Right ventricle myocardium inferior (tissue), 1 donor: ENCODE measurements at places on chromosomes 2 and 18. TPM values are rescaled to one million over a fixed set of nuclear protein-coding genes. Genes with fewer than 3 reads are reported as not detected.

The CCT4 gene
- total RNA-seq: 105 TPM

The RRM2 gene
- total RNA-seq: 4.2 TPM

The ZSWIM2 gene
- not detected for total RNA-seq

The PPP4R1 gene
- 62.5 TPM for total RNA-seq

The SYT4 gene
- 1.2 TPM for total RNA-seq

The CDH7 gene
- not detected for total RNA-seq

The DCDC2C gene
- total RNA-seq: not detected

The TMX3 gene
- 24.7 TPM for total RNA-seq

The UGT1A10 gene
- total RNA-seq: not detected

The TCF23 gene
- total RNA-seq: 0.16 TPM

DNA sequence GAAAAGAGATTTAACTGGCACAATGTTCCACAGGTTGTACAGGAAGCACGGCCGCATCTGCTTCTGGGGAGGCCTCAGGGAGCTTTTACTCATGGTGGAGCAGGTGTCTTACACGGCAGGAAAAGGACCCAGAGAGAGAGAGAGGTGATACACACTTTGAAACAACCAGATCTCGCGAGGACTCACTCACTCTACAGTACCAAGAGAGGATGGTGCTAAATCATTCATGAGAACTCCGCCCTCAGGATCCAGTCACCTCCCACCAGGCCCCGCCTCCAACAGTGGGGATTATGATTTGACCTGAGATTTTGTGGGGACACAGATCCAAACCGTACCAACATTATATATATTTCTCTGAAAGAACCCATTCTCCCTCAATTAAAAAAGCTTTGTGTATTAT, 79.7 kb upstream of the DOCK10 start:
- DNase-seq: no peak

GRCh38 chr18:76488190-76488589, 6.9 kb downstream of the ZNF516 start:
- no peak for DNase-seq

- DNase-seq: no peak
These were observed 30.2 kb downstream of the GAREM1 start for GRCh38 chr18:32440518-32440917.

DNA sequence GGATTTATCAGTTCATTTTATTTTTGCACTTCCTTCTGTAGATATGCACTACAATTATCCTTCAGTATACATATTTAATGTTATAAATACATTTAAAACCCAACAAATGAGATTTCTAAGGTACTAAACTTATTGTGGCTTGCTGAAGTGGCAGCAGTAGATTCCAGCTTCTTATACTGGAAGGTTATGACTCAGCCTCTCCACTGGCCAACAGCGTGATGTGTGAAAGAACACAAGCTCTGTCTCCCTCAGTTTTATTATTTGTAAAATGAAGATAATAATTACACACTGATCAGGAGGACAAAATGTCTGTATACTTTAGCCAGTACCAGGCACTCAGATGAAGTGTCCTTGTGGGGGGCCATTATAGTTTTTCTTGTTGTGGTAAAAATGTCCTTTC, 1147.1 kb downstream of the CNTNAP5 start:
- DNase-seq: no peak

- no peak for DNase-seq
These were observed 122.2 kb upstream of the ZEB2 start for GRCh38 chr2:144642131-144642530.

DNA sequence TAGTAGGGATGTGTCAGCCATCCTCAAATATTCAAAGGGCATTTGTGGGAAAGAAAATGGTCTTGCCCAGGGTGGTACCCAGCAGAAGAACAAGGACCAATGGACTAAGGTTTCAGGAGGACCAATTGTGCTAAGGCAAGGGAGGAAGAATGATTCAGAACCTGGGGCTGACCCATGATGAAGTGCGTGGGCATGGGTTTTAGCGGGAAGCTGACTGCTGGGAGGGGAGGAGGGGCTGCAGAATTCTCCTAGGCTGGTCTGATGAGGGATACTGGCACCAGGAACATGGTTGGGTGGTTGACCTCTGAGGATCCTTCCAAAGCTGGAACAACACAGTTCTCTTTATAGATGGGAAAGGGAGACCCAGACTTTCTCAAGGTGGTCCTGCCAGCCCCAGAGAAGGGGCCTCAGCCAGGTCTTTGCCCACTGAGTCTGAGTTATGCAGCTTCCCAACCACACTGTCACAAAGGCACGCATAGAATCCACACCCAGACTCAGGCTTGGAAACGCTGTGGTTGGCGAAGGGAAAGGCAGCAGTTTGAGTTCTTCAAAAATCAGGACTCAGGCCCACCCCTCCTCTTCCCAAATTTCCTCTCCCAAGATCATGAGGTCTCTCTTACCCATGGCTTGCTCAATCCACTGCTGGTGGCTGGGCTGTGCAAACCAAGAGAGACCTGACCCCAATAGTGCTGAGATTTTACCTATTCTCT, 37.3 kb downstream of the MARCO start:
- no peak for DNase-seq

GRCh38 chr18:11817229-11817628, 34.0 kb upstream of the CHMP1B start:
- DNase-seq: no peak

GRCh38 chr2:20759487-20759886, 63.4 kb downstream of the LDAH start:
- no peak for DNase-seq

GRCh38 chr2:241846406-241846805, 12.3 kb downstream of the PDCD1 start:
- no peak for DNase-seq

DNA sequence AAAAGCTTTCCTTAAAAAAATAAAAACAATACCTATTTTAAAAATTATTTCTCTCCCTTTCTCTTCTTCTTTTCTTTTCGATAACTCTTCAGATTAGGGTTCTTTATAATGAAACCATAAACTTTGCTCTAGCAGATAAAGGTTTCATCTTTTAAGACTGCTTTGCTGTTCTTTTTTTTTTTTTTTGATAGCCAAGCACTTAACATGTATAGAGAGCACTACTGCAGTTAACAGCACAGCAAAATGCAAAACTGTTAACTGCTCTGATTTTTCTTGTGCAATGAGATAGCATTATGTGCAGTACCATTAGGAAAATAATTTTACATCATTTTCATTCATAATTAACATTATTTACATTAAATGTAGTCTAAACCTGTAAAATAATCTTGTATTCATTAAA, 36.3 kb downstream of the GALNT1 start:
- DNase-seq: no peak

GRCh38 chr18:8763611-8764010, 58.3 kb downstream of the MTCL1 start:
- no peak for DNase-seq

- no peak for DNase-seq
These were observed 130.9 kb upstream of the ARHGAP28 start for GRCh38 chr18:6598657-6599056.

GRCh38 chr2:197661626-197662025, 13.8 kb downstream of the RFTN2 start:
- DNase-seq: no peak

- DNase-seq: no peak
These were observed 483.3 kb downstream of the BCL11A start for GRCh38 chr2:60070196-60070595.

DNA sequence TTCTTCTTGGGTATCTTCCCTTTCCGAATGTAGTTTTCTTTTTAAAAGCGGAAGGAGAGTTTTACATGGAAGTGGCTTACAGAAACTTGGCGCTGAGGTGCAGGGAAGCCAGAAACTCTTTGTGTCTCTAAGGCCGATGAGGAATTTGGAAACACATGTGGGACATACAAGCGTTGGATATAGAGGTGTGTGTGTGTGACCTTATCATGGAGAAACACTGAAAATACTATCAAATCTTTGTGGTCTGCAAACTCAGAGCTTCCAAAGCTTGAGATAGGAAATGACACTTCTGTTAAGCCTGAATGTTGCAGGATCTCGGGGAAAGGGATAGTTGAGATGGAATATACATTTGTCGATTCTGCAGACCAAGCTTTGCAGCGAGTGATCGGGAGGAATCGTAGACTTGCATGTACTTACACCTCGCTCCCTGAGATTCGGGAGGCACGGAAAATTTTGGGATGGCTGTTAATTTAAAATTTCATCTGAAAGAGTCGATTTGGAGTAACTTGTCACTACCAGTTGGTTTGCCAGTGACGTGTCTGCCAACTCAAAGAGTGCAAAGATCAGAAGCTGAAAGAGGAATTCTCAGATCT, 1.0 kb downstream of the NAB1 start:
- no peak for DNase-seq

GRCh38 chr2:212348501-212348900, 190.1 kb downstream of the ERBB4 start:
- no peak for DNase-seq

- no peak for DNase-seq
These were observed 34.5 kb upstream of the RAB31 start for GRCh38 chr18:9673296-9674251.

- no peak for DNase-seq
These were observed 73.3 kb upstream of the YPEL5 start for GRCh38 chr2:30073523-30073922.

- no peak for DNase-seq
These were observed 81.3 kb downstream of the DGKD start for GRCh38 chr2:233435436-233436190.

DNA sequence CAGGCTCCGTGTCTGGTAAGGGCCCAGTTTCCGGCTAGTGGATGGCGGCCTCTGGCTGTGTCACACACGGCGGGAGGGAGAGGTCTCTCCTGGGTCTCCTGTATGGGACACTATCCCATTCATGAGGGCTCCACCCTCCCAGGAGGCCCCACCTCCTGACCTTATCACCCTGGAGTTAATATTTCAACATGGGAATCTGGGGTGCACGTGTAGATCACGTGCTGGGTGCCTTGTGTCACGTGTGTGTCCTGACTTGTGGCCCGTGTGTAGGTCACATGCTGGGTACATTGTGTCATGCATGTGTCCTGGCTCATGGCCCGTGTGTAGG, 9.9 kb downstream of the NEU4 start:
- no peak for DNase-seq

DNA sequence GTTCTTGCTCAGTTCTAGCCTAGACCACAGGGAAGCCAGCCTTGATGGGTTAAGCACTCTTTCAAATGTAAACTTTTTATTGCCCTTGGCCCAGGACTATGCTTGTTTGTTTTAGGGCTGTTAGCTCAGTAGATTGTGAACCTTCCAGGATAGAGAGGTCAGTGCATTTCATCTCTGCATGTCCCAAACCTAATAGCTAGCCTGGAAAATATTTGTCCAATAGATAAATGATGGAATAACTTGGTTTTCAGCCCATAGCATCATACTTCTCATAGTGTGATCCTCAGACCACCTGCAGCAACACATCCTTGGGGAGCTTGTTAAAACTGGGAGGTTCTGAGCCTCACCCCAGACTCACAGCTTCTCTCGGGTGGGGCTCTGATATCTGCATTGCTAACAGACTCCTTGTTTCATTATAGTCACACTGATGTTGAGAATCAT, 59.8 kb downstream of the TRIB2 start:
- no peak for DNase-seq

DNA sequence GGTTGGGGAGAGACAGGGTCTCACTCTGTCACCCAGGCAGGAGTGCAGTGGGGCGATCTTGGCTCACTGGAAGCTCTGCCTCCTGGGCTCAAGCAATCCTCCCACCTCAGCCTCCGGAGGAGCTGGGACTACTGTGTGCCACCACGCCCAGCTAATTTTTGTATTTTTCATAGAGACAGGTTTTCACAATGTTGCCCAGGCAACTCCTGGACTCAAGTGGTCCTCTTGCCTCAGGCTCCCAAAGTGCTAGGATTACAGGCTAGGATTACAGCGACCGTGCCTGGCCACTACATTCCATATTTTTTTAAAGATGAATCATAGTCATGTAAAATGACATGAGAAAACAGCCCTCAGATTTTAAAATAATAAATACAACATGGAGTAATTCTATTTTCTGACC, 32.3 kb downstream of the CWC22 start:
- no peak for DNase-seq

GRCh38 chr2:10448576-10449485, 704 bp upstream of the ODC1 start:
- DNase-seq: peak; percentile 95

- no peak for DNase-seq
These were observed 134.1 kb downstream of the SLC8A1 start for GRCh38 chr2:40317761-40318160.

- DNase-seq: no peak
These were observed 36.5 kb downstream of the DIS3L2 start for GRCh38 chr2:231998046-231998445.

GRCh38 chr2:72023678-72024390, 123.8 kb downstream of the CYP26B1 start:
- DNase-seq: no peak
